Stimulated activated CD4-positive, alpha-beta T cell treated with anti-CD3 and anti-CD28 coated beads, Interleukin-15, amount 100 ng/mL, for 1 hour (primary cell): ENCODE measurements at places on chromosomes 6 and 20.

DNA sequence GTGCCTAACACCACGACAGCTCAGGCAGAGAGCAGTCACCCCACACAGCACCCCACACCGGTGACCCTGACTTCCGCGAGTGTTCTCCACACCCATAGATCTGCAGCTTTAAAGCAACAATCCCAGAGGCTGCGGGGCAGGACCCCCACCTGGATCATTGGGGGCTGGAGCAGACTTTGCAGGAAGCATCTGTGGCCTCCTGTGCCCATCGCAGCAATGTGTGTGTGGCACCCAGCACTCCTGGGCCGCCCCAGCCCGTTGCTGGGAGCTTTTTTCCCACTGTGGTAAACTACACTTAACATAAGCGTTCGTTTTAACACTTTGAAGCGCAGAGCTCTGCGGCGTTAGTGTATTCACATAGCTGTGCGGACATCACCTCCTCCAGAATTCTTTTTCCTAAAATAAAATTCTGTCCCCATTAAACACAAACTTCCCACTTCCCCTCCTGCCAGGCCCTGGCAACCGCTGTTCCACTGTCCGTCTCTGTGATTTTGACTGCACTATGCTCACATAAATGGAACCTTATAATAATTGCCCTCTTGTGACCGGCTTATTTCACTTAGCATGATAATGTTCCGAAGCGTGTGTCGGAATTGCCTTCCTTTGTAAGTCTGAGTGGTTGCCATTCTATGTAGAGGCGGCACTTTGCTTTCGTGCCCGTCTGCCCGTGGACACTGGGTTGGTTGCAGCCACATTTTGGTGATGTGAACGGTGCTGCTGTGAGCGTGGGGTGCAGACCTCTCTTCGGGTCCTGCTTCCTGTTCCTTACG lies 382.5 kb downstream of the CDH4 start:
- no peak for DNase-seq

DNA sequence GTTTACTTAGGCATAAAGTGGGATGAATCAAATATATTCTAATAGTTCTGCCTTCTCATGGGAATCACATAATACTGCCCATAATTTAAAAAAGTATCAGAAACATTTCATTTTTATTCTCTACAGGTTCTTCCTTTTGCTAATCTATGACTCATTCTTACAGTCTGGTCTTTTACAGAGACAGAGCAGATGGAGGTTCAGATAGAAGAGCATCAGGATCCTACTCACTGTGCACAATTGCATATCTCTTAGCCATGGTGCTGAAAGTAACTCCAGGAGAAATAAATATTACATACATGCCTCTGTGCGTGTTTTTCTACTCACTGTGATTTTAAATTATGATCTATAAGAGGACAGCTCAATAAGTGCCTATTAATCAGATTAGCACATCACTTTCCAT lies 16.3 kb upstream of the OR2B6 start:
- DNase-seq: no peak

- DNase-seq: no peak
Observed at GRCh38 chr6:113830140-113830539, 27.0 kb upstream of the MARCKS start.

DNA sequence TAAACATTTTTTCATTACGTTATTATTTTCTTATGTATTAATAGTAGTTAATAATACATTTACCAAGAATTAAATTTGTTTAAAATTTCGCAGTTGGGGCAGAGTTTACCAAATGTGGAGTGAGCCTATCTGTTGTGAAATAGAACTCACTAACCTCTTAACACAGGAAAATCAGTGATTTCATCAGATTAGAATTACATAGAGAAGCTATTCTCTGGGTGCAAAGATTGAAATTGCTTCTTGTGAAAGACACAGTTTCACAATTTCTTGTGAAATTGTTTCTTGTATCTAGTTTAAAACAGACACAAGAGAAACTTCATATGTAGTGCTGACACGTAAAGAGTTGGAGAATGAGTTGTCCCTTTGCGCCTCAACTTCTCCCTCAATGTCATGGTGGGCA lies 69.4 kb upstream of the PRL start:
- no peak for DNase-seq

GRCh38 chr20:51487076-51487475 lies 55.4 kb downstream of the NFATC2 start:
- no peak for DNase-seq

GRCh38 chr6:158283304-158283980 lies 28.8 kb upstream of the TULP4 start:
- DNase-seq: no peak

DNA sequence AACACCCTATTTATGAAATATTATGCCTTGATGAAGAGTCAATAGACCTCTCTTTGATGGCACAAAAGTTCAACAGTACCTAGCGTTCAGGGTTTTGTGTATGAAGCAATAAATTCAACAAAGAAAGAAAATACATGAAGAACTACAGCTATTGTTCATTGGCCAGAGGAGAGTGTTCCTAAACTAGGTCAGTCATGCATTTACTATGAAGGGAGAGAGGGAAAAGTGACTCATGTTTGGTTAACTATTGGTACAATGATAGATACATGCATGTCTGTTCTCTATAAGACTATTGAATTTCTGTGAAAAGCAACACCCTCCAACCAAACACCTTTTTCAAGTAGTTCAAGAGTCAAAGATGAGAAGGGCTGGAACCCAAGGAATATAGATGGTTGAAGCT lies 50.7 kb downstream of the CLIC5 start:
- DNase-seq: no peak

DNA sequence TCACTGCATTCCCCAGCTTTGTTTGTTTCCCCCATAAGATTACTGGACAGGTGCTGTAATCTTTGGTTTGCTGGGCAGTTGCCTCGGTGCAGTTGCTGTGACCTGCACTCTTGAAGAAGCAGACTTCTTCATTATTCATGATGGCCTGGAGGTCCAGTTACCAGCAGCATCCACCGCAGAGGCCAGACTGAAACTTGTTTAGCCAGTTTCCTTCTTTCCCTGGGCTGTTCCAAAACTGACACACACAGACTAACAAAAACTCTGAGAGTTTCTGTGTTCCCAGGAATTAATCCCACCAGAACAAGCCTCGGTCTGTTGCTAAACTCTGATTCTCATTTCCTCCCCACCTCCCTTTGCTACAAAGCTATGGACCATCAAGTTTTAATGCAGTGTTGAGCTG lies 144.1 kb downstream of the QRSL1 start:
- DNase-seq: no peak

DNA sequence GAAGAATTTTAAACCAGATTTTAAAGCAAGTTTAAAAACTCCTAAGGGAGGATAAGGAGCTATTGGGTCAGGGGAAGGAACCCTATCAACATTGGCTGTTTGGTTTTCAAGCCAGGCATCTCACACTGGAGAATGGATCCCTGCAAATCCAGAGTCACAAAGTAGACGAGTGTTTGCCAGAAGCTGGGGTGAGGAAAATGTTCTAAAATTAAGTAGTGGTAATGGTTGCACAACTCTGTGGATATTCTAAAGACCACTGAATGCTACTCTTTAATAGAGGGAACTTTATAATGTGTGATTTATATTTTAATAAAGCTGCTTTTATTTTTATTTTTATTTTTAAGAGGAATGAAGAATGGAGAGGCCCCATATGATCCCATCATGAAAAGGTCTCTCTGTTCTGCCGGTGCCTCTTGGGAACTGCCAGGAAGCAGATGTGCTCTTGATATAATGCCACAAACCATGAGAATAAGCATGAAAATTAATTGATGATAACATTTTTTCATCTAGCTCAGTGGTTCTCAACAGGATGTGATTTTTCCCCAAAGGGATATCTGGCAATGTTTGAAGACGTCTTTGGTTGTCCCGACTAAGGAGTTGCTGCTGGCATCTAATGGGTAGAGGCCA lies 379.0 kb upstream of the CNR1 start:
- no peak for DNase-seq

DNA sequence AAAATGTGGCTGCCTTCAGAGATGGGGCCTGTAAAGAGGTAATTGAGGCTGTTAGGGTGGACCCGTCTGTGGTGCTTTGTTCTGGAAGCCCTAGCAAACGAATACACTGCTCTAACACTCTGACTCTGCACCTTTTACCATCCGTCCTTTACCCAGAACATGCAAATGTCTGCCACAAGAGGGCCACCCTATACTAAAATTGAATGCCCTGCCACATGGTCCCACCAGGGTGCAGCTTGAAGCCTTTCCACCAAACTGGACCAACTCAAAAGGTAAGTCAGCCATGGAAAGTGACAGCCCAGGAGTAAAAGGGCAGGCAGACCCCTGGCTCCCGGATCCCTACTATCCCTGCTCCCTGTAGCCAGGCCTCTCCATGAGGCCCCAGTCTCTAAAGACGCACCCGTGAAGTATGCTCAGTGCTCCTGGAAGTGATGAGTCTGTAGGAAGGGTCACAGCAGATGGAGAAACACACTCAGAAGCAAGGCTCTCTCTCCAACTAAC lies 5.8 kb upstream of the BFSP1 start:
- DNase-seq: peak; percentile 26

DNA sequence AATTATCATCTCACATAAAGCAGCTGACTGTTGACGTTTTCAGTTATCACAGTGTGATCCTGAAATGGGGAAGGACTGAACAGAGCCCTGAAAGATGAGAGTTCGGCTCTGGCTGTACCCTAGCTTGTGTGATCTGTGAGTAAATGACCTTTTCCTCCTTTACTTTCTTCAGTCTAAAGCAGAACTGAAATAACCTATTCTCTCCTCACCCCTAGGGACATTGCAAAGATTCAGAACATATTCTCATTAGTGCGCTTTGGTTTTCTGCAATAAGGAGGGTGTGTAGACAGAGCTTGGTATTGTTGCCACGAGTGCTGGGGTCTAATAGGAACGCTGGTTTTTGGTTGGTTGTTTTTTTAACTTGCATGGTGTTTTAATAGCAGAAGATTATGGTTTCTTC lies 16.7 kb downstream of the FARS2 start:
- DNase-seq: no peak

DNA sequence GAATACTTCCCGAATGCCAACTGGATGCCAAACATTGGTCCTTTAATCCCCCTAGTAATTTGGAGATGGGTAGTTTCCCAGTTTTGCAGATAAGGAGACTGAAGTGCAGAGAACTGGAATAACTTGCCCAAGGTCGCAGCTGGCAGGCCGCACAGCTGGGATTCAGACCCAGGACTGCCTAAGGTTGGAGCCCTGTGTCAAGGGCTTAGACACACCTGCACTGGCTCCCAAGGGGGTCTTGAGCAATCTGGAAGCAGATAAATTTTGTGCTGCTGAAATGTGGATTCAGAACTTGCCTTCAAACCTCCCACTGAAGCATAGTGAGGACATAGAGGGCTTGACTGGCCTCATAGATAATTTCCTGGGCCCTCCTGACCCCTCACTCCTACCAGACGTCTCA lies 30.5 kb downstream of the FOXP4 start:
- no peak for DNase-seq

- no peak for DNase-seq
Observed at GRCh38 chr6:142015011-142015410, 117.7 kb upstream of the GJE1 start.

DNA sequence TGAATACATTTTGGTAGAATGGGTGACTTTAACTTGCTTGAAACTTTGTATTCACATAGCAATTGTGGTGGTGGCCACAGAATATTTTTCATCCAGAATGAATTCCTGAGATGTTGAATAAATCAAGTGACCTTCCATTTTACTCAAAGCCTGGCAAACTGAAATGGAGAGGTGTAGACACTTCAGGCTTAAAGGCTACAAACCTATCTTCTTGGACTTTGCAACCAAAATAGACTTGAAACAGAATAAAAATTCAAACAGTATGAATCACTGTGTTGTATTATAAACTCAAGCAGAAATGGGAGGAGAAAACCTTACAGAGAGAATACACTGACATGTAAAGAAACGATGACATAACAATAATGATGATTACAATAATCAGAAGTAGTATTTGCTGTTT lies 371.6 kb downstream of the BCKDHB start:
- DNase-seq: no peak

DNA sequence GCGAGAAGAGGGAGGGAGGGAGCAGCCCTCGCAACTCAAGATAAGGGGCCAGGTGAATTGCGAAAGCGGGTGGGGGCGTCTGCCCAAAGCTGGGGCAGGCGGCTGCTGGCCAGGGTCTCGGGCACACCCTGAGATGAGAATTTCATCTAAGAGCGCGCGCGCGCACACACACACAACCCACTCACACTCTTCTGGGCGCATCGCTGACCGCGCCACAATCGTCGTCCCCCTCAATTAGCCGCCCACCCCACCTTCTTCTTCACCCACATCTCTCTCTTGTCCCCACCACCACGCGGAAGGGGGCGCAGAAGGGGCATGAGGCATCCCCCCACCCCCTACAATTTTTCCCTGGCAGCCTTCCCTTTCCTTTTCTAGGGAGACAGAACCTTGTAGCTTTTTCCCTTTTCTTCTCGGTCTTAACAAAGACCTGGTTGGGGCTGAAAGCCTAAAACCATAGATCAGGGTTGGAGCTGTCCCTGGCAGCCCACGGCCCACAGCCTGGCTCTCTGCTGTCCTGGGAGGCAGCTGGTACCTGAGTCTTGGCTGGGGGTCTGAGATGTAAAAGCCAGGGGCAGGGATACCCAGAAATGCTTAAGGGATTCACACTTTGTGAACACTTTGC lies 737 bp upstream of the PTPRT start:
- DNase-seq: no peak

- no peak for DNase-seq
Observed at GRCh38 chr6:111971866-111972532, 81.9 kb upstream of the CCN6 start.

DNA sequence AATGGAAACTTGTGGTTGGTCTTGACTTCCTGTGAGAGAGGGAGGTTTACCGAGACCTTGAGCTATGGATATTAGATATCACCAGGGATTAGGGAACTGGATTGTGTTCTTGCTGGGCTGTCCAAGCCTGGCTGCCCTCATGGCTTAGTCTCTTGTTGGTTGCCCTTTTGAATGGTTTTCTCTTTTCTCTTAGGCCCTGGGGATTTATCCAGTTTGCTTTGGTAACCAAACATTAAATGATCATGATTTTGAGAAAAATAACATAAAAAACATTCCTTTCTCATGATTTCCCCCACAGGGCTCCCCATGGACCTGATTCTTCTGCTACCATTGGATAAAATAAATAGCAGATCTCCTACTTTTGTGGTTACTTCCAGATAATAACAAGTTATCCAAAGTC lies 306.4 kb upstream of the RNF217 start:
- no peak for DNase-seq

GRCh38 chr20:48613926-48614325 lies 213.9 kb downstream of the PREX1 start:
- DNase-seq: no peak

- DNase-seq: no peak
Observed at GRCh38 chr6:131685266-131685780, 15.9 kb downstream of the OR2A4 start.

GRCh38 chr6:97790926-97791590 lies 508.0 kb upstream of the MMS22L start:
- no peak for DNase-seq

DNA sequence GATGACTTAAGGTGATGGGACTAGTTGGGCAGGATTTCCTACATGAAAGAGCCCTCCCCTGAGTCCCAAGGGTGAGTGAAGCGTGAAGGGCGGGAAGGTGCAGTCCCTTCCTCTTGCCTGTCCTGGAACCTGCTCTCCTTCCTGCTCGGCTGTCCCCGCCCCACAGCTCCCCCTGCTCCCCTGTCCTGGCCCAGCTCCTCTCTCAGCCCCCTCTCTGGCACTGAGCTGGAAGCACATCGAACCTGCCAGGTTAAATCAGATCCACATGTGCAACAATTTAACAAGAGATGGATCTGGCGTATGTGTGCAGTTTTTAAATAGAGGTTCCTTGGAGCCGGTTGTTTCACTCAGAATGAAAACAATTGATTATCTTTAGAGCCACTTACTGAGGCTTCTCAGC lies 95.0 kb downstream of the LRFN2 start:
- no peak for DNase-seq

GRCh38 chr6:155197932-155198331 lies 65.9 kb upstream of the CLDN20 start:
- DNase-seq: no peak
